GM23338 (cell line): ENCODE measurements at places on chromosomes 1 and 21. TPM values are rescaled to one million over a fixed set of nuclear protein-coding genes. Genes with fewer than 3 reads are reported as not detected.

DNA sequence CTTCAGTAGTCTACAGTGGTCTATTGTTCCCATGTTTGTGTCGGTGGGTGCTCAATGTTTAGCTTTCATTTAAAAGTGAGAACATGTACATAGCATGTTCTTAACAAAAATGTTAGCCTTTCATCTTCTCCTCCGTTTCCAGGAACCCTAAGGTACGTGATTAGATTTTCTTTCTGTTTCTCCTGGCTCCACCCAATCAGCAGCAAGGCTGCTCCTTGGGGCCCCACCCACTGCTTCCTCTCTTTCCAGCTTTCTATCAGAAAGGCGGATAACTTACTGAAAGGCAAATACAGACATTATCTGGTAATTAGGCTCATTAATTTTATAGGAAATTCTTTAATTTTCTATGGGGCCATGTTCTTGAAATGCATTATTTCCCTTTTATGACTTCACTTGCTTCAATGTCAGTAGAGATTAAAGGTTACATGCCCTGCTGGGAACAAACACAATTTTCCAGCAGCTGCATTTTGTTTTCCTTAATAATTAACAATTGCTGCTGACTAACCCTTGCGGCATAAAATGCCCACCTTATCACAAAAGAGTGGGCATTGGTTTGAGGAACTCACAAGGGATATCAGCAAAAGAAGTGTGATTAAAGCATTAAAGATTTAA, 324.9 kb upstream of the SNX7 start:
- peak; percentile 34 for DNase-seq

Gene RGS8
- 1.0 and 2.5 TPM in 2 replicates for total RNA-seq

Gene STUM
- total RNA-seq = 0.74 and 1.3 TPM in 2 replicates

Gene ZBTB37
- 15.2 and 15.8 TPM in 2 replicates for total RNA-seq

- DNase-seq = no peak
These were observed 722 bp upstream of the SLC19A2 start for GRCh38 chr1:169486281-169487051.

DNA sequence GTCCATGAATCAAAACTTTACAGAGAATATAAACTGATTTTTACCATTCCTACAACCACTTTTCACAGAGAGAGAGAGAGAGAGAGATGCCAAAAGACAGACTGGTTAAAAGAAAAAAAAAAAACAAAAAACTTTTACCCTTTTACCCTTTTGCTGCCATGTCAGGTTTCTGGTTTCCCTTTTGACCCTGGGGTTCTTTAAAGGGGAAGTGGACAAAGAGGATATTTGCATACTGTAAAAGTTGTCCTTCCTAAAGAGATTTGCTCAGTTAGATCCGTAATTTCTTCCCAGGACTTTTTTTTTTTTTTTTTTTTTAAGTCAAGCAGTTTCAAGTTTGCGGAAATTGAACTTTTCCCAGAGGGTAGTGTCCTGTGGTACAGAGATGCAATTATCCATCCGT, 287.8 kb upstream of the RGS18 start:
- no peak for DNase-seq

Gene RAB7B
- total RNA-seq = not detected in 2 replicates

GRCh38 chr1:100942304-100943046, 46.6 kb downstream of the SLC30A7 start:
- no peak for DNase-seq

DNA sequence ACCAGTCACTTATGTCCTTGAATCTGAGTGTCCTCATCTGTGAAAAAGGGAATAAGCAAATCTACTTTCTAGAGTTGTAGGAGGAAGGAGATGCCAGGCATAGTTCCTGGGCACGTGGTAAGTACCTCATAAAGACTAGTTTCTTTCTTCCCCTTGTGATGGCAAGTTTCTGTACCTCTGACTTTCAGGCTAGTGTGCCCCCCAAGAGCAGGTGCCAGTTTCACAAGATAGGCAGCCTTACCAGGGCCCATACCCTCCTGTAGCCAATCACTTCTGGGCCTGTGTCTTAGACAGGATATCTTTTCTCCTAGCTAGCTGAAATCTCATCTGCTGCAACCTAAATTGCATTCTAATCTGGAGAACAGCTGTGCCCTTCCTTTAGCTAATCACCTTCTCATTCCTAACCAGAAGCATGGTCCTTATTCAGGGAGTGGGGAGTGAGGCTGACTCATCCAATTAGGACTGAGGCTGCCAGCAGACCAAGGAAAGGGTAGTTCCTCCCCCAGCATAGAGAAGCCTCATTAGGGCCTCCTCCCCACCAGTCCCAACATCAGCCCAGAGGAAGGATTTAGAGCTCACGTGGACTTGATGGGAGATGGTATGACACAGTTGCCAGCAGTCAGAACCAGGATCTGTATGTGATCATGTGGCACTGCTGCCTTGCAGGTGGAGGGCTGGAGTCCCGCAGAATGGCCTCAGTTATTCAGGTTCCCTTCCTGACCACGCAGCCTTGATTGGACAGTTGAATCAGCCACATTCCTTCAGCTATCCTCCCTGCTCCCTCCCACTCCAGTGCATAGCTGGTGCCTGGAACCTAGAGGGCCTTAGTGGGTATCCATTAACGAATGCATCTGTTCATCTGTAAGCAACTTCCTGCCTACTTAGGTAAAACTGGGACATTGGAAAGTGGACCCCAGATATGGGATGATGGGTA, 7.9 kb downstream of the KLHDC8A start:
- DNase-seq = no peak

Gene GBP6
- total RNA-seq = not detected in 2 replicates

Gene IL19
- not detected in 2 replicates for total RNA-seq

DNA sequence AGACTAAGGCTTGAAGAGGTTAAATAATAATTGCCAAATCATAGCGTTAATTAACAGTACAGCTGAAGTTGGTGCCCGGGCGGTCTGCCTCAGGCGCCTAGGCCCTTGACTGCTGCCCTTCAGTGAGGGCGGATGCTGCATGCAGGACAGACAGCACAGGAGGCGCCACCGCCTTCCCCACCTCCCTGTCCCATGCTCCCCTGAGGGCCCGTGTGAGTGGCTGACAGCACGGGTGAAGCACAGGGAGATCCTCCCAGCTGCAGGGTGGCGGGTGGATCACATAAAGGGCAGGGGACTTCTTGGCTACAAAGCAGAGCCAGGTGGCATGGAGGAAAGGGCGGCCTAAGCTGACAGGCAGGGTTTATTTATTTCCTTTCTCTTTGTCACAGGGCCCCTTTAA, 49.1 kb downstream of the DDX20 start:
- peak; percentile 16 for DNase-seq

DNA sequence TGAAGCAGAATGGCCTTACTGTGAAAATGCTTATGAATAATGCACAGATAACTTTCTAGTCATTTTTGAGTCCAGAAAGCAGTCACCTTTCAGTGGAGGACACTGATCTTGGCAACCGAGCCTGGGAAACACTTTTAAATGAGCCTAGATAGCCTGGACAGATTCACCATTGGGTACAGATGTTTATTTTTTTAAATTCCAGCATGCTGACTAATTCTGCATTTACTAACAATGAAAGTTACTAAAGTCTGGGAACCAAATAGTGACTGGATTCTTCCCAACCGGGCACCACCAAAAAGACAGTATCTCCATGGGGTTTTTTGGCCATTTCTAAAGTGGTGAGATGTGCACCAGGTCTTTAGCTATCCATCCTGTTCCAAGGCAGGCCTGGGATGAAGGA, 3.3 kb upstream of the FMOD start:
- no peak for DNase-seq

GRCh38 chr1:180908074-180908765, 4.5 kb upstream of the KIAA1614 start:
- DNase-seq = no peak

DNA sequence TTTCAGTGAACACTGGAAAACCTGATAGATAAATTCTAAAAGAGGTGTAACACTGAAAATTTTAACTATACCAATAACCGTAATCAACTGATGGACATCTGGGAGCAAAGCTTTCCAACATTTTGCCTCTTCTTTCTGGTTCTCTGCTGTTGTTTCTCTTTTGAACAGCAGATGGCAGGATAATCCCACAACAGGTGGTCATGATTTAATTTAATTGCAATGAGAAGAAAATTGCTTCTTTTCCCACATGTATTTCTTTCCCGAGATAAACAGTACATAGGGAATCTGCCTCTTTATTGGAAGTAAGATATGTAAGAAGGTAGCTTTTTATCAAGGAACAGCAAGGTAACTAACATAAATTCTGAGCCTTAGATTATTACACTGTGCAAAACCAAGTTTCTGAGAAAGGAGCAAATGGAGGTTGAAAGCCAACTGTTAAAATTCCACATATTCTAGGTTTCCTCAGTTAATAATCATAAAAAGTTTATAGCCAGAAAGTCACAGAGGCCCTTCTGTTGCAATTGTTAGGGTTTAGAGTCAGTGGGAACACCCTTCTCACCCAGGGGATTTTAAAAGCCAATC, 72.9 kb downstream of the RPS6KA1 start:
- peak; percentile 72 for DNase-seq

DNA sequence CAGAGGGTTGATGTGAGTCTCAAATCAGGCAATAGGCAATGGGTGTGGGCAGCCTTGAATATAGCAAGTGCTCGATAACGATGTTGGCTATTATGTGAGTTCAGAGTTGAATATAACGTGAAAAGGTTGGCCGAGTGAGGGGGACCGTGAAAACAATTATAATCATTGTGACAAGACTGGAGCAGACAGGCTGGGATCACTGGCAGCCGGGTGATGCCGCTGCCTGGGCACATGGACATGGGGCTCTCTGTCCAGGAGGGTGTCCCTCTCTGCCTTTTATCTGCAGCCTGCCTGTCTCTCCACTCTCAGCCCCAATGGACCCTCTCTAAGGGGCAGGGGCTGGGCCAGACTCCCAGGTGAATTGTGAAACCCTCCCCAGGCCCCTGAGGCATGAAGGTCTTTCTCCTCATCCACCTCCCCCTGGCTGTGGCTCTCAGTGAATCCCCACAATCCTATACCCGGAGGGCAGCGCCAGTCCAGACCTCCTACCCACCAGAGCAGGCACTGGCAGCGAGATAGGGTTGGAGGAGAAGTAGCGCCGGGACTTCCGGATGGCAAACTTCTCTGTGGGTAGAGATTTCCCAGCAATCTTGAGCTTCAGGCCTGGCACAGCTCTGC, 36.4 kb downstream of the TTC39A start:
- DNase-seq = no peak

GRCh38 chr1:200751717-200752116, 13.0 kb downstream of the CAMSAP2 start:
- no peak for DNase-seq

Gene ATXN7L2
- total RNA-seq = 9.4 and 9.9 TPM in 2 replicates

- DNase-seq = peak; percentile 81
These were observed 135.1 kb downstream of the AK5 start for GRCh38 chr1:77416692-77417450.

Gene USH2A
- total RNA-seq = under 0.01 and 0.03 TPM in 2 replicates
